ENCODE measurements at places on chromosomes 2 and 18.
A peak's percentile ranks its signal among the peaks of the same experiment; 100 is the strongest.

DNA sequence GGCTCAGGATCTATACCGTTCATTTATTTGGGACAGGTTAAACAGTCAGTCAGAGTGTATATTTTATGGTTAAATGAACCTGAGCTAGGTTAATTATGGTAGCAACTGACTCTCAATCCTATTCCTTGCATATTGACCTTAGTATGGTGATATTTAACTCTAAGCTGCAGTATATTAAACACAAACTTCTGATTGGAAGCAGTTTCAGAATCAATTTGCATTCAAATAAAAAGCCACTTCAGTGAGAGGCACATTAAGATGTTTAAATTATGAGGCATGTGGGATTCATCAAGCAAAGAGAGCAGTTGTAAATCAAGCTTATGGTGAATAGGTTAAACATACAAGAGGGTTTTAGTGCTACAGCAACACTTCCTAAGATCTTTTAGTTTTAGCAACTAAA lies 40.4 kb downstream of the FRZB start:
- DNase-seq: no peak

- no peak for DNase-seq
Measured at GRCh38 chr18:23809415-23809814, 120.2 kb downstream of the LAMA3 start.

- no peak for DNase-seq
Measured at GRCh38 chr2:227765788-227766372, 20.2 kb downstream of the SCYGR8 start.

GRCh38 chr2:235721625-235722024 lies 227.8 kb downstream of the AGAP1 start:
- DNase-seq: no peak

- no peak for DNase-seq
Measured at GRCh38 chr2:97997784-97998392, 2.1 kb upstream of the TMEM131 start.

DNA sequence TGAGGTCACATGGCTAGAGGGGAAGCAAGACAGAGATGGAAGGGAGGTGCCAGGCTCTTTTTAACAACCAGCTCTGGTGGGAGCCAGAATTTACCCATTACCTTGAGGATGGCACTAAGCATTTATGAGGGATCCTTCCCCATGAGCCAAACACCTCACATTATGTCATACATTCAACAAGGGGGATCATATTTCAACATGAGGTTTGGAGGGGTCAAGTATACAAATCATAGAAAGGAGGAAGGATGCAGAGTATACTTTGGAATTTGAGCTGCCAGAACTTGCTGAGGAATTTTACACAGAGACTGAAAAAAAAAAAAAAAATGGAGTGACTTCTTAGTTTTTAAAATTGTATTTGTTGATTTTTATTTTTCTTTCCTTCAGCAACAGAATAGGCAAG lies 891.4 kb downstream of the CCDC85A start:
- no peak for DNase-seq

DNA sequence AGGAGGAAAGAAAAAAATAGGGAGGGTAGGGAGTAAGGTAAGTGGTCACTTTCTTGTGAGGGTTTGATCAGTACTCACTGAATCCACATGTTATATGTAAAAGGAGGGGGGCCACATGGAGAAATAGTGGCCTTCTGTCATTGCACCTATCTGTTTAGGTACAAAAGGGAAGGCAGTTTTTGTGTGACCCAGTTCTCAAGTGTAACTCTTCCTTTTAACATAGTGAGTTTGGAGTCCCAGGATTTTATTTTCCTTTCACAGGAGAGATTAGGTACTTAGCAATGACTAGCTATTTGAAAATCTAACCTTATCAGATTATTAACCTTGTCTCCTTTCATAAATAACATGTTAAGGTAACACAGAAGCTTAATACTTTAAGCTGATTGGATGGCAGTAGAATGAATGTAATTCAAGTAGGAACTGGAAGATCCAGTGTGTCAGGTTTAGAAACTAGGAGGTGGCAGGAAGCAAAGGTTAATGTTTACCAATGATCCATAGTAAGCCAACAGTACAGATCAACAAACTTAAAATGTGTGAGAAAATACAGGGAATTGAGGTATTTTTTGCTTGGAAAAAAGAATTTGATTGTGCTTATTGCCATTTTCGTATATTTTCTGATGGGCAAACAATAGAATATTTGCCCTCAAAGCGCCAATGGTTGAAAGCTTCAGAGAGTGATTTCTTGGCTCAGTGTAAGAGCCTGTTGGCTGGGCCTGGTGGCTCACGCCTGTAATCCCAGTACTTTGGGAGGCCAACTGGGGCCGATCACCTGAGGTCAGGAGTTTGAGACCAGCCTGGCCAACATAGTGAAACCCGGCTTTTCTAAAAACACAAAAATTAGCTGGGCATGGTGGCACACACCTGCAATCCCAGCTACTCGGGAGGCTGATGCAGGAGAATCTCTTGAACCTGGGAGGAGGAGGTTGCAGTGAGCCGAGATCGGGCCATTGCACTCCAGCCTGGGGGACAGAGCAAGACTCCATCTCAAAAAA lies 11.3 kb downstream of the HNMT start:
- DNase-seq: no peak

GRCh38 chr2:215712871-215713790 lies 277.3 kb upstream of the FN1 start:
- no peak for DNase-seq

GRCh38 chr2:179059026-179059700 lies 9.2 kb upstream of the CCDC141 start:
- no peak for DNase-seq

- DNase-seq: no peak
Measured at GRCh38 chr2:210480079-210480478, 3.5 kb upstream of the LANCL1 start.

- DNase-seq: no peak
Measured at GRCh38 chr2:46503686-46504085, 24.3 kb downstream of the TMEM247 start.

DNA sequence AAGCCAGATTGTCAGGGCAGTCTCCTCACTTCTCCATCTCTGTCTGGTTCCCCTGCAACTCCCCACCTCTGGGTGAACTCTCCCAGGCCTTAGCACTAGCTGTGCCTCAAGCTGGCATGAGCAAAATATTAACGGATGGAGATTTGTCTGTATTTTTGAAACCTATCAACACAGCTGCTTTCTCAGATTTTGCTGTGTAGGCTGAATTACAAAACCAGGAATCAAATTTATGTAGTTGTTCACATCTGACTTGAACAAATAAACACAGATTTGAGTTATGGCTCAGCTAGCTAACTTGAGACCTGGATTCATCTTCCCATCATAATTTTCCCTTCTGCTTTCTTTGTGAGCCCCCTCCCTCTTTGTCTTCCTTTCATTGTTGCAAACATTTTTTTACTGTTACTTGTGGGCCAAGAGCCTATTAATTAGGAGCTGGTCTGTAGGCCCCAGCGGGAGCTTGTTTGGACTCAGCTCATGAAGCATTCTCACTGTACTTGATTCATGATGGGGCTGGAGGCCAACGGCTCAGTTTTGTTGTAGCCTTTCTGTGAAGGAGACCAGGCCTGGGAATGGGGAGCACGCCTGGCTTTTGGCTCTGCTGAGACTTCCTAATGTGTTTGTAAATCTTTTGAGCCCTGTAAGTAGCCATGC lies 164.1 kb upstream of the GATA6 start:
- no peak for DNase-seq

DNA sequence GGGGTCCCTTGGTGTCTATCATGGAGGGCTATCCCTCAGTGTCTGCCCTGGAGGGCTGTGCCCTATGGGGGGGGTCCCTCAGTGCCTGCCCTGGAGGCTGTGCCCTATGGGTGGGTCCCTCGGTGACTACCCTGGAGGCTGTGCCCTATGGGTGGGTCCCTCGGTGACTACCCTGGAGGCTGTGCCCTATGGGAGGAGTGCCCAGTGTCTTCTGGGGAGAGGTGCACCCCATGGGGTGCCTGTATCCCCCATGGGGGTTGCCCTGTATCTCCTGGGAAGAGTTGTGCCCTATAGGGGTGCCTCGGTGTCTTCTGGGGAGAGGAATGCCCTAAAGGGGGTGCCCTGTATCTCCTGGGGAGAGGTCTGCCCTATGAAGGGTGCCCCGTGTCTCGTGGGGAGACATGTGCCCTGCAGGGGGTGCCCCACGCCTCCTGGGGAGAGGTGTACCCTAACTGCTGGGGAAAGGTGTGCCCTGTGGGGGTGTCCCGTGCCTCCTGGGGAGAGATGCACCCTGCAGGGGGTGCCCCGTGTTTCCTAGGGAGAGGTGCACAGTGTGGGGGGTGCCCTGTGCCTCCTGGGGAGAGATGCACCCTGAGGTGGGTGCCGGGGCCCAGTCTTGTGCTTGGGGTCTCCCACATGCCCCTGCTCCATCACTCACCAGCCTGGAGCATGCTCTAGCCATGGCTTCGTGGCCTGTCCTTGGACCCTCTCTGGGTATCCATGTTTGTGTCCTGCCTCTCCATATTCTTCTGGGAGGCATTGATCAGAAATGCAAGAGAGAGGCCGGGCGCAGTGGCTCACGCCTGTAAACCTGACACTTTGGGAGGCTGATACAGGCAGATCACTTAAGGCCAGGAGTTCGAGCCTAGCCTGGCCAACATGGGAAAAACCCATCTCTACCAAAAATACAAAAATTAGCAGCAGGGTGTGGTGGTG lies 215.6 kb downstream of the HDAC4 start:
- DNase-seq: no peak

DNA sequence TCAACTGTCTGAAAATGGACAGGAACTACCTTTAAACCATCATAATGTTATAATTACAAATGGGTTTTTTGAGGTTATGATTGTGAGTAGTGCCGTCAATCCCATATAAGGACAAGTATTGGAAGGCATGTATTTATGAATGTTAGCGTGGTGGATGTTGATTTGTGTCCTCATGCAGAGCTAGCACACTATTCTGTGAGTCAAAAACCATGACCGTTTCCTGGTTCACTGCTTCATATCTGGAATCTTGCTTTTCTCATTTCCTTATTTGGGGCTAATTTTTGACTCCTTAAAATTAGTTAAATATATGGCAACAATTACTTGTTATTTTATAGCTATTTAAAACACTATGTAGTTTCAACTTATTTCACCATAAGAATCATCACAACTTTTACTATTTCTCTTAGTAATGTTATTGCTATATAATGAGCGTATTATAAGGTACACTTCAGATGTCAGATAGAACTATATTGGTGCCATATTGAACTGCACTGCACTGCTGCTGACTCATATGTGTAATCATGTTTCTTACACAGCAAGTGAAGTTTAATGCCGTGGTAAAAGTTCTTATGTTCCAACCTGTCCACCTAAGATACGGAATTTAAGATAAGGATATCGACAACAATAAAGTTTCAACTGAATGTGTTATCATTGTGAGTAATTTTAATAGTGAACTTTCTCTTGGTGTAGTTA lies 192.8 kb downstream of the PTGR3 start:
- DNase-seq: no peak

DNA sequence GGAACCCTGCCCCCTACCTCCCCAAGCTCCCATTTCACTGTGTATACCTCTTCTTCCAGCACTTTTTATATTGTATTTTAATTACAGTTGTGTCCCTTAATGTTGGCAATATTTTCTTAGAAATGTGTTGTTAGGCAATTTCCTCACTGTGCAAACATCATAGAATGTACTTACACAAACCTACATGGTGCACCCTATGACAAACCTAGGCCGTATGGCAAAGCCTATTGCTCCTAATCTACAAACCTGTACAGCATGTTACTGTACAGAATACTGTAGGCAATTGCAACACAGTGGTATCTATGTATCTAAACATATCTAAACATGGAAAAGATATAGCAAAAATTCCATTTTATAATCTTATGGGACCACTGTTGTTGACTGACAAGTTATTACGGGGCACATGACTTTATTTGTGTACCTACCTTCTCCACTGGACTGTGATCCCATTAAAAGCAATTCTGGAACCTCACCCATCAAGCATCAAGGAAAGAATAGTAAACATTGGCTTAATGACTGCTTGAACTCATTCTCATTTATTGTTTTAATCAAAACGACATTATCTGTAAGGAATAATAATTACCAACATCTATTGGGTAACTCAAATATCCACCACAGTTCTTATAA lies 1641.5 kb upstream of the ZEB2 start:
- DNase-seq: no peak

DNA sequence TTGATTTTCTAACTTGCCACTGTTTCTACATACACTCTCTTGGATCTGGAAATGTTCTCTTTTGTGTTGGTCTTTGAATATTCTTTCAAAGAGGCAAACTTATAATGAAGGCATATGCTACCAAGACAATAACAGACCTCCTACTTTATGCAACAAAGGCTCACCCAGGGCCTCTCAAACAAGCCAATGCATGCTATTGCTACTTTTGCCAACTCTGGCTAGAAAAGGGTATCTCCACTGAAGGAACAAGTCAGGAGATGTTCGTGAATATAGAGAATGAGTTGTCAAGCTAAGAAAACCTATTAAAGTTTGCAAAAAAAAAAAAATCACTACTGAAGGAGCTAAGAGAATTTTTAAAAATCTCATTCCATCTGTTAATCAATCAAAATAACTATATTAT lies 15.9 kb upstream of the DSG2 start:
- DNase-seq: no peak

GRCh38 chr2:9071032-9071431 lies 67.5 kb upstream of the MBOAT2 start:
- DNase-seq: no peak

- DNase-seq: no peak
Measured at GRCh38 chr2:22626621-22627020, 758.4 kb upstream of the KLHL29 start.

DNA sequence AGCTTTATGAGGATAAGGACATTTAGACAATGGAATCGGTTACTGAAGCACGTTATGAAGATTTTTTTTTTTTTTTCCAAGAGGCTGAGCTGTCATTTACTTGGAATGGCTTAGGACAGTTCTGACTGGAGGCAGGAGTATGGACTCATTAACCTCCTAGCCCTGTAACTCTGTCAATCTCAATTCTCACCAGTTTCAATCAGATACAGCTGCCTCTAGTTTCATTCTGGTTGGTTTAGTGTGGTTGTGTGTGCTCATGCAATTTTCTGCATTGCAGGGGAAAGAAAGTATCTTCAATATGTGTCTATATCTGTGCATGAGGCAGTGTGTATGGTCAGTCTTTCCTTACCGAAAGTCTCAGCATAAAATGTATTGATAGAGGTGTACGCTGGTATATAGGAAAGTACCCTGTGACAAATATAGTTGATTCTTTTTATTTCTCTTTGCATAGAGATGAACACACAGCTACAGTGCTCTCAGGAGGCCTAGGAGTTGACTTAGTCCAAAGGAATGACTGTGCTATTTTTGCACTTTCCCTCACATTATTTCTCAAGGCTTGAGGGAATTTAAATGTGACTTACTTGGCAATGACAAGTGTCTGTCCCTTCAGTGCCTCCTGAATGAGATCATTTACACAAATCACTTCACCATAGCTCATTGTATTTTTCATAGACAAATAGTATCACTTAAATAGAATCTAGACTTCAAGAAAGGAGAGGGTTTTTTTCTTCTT lies 50.5 kb upstream of the GRB14 start:
- DNase-seq: no peak

- DNase-seq: peak; percentile 78
Measured at GRCh38 chr2:15177103-15177502, 384.0 kb downstream of the NBAS start.

Data from central memory CD4-positive, alpha-beta T cell (primary cell).